H1 (cell line): ENCODE measurements at places on chromosomes 13 and 19.
A peak's percentile ranks its signal among the peaks of the same experiment; 100 is the strongest.

- DNase-seq: no peak
Observed at GRCh38 chr13:79196366-79196765, 209.7 kb downstream of the RBM26 start.

- no peak for DNase-seq
Observed at GRCh38 chr19:29634423-29635130, 28.5 kb downstream of the POP4 start.

GRCh38 chr19:17775991-17776803 lies 18.7 kb upstream of the B3GNT3 start:
- no peak for DNase-seq

- no peak for DNase-seq
Observed at GRCh38 chr13:113187263-113187669, 21.2 kb downstream of the PCID2 start.

DNA sequence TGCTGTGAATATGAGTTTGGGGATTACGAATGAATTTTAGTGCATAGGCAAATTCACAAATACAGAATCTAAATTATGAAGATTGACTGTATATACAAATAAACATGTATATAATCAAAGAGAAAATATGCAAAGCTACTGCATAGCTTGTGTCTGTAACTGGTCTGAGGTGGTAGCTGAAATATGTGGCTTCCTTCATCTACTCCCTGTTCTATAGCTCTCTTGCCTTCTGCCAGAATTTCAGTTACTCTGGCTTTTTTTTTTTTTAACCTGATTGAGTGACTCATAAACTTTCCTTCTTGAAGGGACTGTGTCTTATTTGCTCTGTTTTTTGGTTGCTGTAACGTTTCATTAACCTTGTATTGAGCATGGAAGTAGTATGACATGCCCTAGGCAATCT lies 26.6 kb downstream of the DNAJC3 start:
- no peak for DNase-seq

- no peak for DNase-seq
Observed at GRCh38 chr13:62418872-62419271, 1003.2 kb upstream of the PCDH20 start.

GRCh38 chr19:44875666-44876451 lies 15.2 kb upstream of the TOMM40 start:
- no peak for DNase-seq

DNA sequence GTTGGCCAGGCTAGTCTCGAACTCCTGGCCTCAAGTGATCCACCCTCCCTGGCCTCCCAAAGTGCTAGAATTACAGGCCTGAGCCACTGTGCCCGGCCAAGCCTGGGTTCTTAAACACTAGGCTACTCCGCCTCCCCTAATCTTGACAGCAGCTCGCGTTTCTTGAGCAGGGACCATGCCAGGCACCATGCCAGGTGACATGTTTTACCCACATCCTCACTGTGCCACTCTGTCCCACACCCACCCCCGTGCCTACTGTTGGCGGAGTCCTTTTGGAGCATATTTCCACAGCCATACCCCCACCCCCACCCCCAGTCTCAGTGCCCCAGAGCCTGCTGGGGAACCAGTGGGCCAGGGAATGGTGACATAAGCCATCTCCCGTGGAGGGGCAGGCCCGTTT lies 98.8 kb downstream of the DPF1 start:
- DNase-seq: no peak

GRCh38 chr13:29758531-29759114 lies 91.8 kb downstream of the UBL3 start:
- no peak for DNase-seq

GRCh38 chr13:113328851-113329250 lies 31.8 kb downstream of the LAMP1 start:
- no peak for DNase-seq

DNA sequence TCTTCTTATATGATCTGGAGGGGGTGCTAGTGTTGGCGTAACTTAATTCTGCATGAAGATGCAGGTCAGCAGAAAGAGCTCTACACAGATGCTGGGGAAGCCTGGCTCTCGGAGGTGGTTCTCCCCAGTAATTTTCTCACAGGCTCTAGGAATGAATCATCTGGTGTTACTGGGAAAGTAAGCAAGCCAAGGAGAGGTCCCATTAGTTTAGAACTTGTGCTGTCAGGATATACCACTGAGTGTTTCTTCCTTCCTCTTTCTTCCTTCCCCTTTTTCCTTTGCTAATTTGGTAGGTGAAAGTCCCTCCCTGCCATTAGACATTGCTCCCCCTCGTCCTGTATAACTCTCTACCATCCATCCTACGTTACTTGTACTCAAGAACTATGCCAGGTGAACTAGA lies 68.3 kb downstream of the ATP8A2 start:
- no peak for DNase-seq

DNA sequence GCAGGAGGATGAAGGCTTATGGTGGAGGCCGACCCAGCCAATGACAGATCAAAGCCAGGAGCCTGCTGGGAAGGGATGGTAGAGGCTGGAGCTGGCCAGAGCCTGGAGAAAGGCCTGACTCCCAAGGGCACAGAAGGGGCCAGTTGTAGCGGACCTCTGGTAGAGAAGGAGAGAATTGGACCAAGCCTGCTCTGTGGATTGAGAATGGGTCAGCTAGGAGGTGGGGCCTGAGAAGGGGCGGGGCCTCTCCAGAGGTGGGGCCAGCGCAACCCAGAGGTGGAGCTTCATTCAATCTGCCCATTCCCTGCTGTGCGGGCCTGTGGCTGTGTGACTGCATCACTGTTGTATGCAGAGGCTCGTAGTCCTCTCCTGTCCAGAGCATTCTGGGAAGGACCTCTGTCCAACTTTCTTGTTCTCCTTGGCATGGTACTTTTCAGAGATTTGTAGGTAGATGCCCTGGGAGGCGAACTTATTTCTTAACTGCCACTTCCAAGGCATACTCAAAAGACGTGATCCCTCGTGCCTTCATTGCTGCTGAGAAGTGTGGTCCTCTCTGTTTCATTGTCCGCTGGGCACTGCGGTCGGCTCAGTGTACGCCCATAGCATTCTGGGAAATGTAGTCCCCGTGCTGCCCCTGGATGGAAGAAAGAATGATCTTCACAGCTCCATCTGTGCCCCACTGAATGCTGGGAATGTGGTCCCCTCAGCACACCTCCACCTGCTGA lies 6.7 kb downstream of the GRIN2D start:
- peak; percentile 77 for DNase-seq

DNA sequence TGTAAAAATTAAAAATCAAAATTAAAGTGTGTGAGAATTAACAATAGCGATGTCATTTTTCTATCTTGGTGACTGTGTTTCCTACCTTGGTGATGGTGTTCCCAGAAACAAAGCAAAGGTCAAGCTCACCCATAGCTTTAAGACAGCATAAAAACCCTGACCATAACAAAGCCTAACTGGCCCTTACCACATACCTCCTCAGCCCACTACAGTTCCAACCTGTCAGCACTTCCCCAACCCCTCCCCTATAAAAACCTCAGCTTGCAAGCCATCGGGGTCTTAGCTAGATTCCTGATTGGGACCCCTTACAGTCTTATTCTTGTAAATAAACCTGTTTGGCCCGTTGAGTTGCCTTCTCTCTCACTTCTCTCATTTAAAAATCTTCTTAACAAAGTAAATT lies 484.4 kb upstream of the PCDH20 start:
- DNase-seq: no peak

- DNase-seq: no peak
Observed at GRCh38 chr13:40812724-40813445, 23.5 kb downstream of the SLC25A15 start.

DNA sequence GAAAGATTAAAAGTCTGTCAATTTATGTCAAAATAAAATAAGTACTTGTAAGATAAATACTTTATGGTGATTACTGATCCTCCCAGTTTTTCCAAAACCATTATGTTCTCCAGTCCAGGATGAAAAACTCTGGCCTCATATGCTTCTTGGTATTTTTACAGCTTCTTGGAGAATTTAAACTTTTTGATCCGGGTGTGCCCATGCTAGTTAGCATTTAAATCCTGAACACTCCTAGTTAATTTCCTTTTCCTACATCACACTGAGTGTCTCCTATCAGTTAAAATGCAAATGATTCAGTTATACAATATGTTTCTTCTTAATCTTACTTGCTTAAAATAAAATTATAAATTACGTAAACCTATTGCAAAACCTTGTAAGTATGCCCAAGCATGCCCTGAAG lies 499.9 kb upstream of the SLITRK6 start:
- DNase-seq: no peak
